ENCODE measurements at places on chromosomes 6 and 20. TPM values are rescaled to one million over a fixed set of nuclear protein-coding genes. Genes with fewer than 3 reads are reported as not detected.
A peak's percentile ranks its signal among the peaks of the same experiment; 100 is the strongest.

DNA sequence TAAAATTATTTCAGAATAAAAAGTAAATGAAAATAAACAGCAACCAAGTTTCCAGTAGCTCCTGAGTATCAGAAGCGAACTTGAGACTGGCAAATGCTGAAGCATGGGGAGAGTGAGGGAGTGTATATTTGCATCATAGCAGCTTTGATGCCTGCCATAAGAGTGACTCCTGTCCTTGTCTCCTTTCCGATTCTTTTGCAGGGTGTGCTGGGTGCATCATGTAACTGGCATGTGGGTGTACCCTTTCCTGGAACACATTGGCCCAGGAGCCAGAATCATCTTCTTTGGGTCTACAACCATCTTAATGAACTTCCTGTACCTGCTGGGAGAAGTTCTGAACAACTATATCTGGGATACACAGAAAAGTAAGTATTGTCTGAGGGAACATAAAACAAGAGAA is 117.4 kb downstream of the ADAT2 start:
- DNase-seq: no peak

DNA sequence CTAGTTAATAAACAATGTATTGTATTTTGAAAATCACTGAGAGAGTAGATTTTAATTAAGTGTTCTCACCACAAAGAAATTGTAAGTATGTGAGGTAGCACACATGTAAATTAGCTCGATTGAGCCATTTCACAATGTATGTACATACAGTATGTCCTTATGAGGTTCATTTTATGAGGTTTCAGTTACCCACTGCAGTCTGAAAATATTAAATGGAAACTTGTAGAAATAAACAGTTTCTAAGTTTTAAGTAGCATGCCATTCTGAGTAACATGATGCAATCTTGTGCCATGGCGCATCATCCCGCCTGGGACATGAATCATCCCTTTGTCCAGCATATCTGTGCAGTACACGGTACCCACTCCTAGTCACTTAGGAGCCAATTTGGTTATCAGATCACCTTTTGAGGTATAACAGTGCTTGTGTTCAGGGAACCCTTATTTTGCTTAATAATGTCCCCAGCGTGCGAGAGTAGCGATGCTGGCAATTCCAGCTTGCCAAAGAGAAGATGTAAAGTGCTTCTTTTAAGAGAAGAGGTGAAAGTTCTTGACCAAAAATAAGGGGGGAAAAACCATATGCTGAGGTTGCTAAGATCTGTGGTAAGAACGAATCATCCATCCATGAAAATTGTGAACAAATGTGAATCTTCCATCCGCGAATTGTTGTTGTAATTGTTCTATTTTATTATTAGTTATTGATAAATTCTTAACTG is 64.7 kb downstream of the KCNS1 start:
- peak; percentile 42 for DNase-seq

- no peak for DNase-seq
Observed at GRCh38 chr6:111740506-111740905, 132.7 kb downstream of the FYN start.

GRCh38 chr20:62805155-62805710 is 598 bp downstream of the OGFR start:
- no peak for DNase-seq

DNA sequence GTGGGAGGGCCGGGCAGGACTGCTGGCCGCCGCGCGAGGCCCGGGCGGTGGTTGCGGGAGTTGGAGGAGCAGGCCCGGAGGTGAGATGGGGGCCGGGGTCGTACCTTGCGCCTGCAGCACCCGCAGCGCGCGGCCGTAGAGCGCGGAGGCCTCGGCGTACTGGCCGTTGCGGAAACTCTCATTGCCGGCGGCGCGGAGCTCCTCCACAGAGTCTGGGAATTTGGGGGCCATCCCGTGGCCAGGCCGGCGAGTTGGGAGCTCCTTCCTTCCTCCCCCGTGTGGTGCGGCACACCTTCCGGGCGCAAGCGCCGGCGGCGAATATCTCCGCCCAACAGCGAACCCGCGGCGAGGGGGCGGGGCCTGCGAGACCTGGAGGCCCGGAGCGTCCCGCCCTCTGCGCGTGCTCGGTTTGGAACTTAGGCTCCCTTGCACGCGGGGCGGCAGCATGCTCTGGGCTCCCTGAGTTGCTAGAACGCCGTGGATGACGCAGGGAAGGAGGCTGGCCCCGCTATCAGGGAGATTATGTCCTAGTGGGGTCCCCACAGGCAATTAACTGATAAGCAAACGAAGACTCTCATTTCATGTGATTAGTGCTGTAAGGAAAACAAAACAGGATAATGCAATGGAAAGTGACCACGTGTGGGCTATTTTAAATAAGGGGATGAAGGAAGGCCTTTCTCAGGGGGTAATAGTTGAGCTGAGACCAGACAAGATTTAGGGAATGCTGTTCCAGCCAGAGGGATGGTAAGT is at the start of gene TOMM34:
TSS of gene TOMM34 (minus strand) at position 295 of the 750 bp plus-strand sequence. CDS start at position 231, 64 bp downstream.
- DNase-seq: peak; percentile 60

GRCh38 chr20:53981752-53982437 is 88.5 kb downstream of the BCAS1 start:
- no peak for DNase-seq

The ANGPT4 gene
- not detected for polyA plus RNA-seq
